Activated T-cell treated with anti-CD3 and anti-CD28 coated beads for 24 hours (primary cell): ENCODE measurements at places on chromosomes 2 and 18.

DNA sequence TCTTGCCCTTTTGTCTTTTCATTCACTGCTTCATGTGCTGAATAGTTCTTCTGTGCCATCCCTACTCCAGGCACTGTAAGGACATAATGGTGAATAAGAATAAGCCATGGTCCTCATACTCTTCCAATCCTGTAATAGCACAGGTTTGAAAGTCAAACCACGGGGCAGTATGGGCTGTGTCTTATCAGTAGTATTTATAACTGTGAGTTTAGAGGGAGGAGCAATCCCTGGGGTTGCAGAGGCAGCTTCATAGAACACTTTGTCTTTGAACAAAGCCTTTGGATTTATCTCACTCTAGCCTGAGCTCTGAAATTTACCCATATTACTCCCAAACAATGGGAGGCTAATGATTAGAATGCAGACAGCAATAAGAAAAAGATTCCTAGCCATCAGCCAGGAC, 30.2 kb upstream of the ALK start:
- DNase-seq, result no peak

DNA sequence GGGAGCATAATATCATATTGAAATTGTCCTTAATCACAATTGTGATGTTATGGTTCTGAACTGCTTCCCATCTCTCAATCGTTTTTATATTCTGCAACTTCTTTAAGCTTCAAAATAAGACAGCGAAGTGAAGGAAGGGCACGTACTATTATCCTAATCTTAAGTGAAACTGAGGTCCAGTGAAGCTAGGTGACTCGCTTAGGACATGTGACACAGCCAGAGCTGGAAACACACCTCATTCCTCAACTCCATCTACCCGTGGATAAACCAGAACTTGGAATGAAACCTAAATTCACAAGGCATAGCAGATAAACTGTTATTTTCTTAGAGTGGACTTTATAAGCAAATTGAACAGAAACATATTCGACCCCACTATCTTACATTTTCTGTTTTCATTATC, 191.2 kb upstream of the PXDN start:
- DNase-seq, result no peak

GRCh38 chr2:177073611-177074010, 139.0 kb upstream of the HNRNPA3 start:
- no peak for DNase-seq

DNA sequence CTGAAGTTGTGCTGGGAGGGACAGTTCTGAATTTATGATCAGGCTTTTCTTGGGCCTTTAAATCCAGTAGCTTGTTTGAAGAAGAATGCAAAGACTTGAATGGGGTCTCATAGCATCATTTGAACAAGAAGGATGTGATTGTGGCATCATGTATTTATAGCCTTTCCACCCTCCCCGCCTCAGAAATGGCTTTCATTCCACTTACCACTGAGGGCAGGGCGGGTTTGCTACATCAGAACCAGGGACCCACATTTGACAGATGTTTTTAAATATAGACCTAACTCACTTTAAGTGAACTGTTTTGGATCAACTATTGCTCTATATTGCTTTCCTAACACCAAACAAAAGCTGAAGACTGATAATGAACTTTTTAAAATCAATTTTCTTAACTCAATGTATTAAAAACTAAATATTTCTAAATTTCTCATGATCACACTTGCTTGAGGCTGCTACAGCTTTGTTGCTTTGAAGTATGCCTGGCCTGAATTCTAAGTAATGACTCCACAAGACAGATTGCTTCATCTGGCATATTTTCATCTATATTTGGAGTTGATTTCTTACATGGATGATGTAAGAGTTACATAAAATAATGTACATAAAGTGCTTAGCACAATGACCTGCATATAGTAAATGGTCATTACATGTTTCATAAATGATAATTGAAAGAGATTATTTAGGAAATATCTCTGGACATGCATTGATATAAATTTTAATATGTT, 1552.9 kb upstream of the SLC39A10 start:
- DNase-seq, result no peak

DNA sequence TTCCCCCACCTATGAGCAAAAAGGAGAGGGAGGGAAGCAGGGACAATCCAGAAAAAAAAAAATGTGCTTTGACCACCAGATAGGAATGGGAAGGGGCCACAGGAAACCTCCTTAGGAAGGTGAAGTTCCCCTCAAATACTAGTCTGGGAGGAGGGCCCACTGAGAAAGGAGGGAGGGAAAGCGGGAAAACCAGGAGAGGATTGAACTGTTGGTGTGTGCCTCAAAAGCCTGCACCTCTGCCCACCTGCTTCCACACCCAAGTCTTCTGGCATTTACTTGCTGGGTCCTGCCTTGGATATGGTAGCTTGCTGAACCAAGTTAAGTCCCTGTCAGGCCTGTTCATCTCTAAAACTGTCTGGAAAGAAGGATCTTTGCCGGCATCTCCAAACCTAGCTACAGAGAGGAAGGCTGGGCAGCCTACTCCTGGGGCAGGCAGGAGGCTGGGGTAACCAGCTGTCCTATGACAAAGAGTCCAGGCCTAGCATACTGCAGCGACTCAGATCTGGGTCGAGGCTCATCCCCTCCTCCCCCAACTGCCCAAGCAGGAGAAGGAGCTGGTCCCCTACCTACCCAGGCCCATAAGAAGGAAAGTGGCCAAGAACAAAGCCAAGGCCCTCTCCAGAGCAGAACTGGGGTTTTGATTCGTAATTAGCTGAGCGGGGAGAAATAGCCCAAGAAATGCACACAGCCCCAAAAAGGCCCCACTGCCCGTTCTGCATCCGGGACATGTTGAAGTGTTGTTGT, 3.0 kb downstream of the EN1 start:
- DNase-seq, result no peak

DNA sequence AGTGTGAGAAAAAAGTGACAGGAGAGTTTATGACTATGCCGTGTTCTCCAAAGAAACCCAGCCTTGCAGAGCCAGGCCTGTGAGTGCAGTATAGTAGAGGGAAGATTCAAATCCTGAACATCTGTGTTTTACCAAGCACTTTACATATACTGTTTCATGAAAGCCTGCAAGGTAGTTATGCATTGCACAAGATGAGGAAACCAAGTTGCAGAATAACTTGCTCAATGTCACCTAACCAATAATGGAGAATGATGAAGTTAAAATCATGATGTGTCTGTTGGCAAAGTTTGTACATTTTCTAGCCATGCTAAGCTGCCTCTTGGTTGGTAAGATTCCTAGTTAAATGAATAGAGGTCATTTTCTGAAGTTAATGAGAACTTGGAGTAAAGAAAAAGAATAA, 29.3 kb downstream of the SYT4 start:
- DNase-seq, result no peak

DNA sequence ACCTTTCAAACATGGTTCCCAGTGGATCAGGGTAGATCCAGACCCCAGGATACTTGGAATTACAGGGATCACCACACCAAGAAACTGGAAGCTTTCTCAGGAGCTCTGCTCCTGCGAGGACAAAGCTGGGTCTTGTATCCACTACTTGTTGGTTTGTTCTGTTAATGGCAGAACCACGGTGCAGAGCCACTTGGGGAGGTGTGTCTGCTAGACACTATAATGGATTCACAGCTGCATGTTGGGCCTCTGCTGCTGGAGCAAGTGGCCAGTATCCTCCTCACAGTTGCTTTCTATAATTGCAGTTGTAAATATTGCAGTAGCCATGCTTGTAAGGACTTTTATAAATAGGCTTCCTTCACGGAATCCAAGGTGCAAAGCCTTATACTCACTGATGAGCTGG, 12.9 kb downstream of the FOSL2 start:
- DNase-seq, result no peak

DNA sequence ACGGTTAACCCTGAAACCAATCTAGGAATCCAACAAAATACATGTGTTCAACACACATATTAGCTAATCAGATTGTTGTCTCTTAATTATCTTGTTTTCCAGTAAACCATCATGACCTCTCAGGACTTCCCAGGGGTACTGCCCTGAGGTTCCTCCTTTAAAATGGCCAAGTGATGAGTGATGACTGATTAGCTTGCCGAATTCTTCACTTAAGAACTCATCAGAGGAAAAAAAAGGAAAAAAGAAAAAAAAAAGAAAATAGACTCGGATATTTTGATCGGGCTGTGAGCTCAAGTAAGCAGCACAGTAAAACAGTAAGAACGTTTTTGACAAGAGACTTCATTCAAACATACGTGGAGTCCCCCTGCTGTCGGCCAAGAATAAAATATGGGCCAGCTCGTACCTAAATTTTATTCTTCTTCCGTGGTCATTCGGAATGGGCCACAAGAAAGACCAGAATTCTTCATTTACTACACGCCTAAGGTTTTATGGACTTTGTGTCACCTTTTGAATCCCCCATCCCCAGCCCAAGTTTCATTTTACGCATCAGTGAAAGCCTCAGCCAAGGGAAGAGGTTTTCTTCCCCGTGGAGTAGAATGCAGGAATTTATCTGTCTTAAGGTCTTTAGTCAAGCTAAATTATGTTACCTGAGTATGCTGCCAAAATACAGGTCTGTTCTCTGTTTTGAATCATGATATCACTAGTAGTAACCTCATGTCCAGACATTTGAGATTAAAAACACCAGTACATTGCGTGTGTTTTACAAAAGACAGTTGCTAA, 40.5 kb downstream of the COLEC12 start:
- no peak for DNase-seq

DNA sequence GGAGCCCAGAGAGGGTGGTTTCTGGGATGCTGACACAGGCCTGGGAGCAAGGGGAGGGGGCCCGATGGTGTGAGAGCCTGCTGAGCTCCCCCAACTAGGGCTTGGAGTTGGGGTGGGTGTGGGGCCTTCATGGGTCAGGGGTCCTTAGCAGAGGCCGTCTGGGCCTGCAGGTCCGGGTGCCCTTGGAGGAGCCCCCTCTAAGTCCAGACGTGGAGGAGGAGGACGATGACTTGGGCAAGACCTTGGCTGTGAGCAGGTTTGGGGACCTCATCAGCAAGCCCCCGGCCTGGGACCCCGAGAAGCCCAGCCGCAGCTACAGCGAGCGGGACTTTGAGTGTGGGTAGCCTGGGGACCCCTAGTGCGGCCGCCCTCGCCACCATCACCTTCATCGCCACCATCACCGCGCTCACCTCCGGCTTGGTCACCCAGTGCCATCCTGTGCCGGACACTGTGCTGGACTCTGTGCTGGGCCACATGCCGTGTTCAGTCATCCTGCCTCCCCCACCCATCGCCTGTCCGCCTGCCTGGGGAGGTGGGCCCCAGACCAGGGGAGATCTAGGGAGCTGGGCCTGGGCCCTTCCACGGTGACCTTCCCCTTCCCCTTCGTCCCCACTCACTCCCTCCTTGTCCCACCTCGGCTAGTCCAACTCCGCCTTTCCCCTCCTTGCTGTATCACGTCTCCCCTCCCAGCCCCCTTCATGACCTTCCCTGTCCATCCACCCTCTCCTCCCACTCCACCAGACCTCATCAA, 980 bp downstream of the SLC4A3 start:
- no peak for DNase-seq

DNA sequence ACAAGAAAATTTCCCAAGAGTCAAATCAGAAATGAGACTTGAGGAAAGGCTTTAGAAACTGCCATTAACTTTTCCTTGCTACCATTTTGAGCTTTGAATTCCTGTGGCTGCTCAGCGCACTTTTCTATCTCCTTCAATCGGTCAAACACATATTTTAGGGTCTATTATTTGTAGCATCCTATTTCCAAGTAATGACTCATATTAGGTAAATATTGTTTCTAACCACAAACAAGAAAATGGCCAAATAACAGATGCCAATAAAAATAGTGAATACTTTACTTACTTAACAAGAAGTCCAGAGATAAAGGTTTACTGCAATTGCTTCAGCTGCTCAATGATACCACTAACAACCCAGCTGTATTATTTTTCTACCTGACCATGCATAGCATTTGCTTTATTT, 29.7 kb upstream of the CCDC178 start:
- DNase-seq, result no peak

DNA sequence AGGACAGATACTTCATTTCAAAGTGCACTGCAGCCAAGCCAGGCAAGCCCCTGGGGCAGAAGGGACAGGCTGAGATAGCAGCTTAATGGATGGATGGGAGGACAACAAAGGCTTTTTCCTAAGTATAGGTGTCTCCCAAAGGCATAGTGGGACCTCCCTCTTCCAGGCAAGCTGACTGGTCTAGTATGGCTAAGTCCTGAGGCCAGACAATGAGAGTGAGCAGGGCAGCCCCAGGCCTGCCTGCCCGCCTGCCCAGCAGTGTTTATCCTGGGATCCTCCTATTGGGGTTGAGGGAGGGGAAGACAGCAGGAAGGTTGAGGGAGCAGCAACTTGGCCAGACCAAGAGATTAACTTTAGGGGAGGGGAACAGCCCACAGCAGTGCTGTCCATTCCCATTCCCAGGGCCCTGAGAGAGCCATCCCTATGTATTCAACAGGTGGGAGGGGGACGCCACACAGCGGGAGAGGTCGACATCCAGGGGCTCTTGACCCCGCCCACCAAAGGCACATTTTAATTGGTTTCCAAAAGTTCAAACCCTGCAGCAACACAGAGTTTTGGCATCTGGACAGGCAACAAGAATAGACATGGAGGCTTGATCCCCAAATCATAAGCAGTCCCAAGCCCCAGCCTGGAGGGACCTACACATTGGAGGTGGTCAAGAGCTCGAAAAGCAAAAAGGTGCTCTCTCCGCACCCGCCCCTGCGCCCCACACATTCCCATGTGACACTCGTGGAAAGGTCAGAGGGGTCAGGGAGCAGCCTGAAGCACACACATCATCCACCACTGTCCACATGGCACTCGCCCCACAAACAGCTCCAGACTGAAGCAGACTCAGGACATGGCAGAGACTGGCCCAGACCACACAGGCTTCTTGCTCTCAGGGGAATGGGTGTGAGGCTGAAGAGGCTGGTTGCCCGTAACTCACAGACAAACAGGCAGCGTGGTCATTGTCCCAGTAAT, 2.9 kb upstream of the SFXN5 start:
- no peak for DNase-seq

DNA sequence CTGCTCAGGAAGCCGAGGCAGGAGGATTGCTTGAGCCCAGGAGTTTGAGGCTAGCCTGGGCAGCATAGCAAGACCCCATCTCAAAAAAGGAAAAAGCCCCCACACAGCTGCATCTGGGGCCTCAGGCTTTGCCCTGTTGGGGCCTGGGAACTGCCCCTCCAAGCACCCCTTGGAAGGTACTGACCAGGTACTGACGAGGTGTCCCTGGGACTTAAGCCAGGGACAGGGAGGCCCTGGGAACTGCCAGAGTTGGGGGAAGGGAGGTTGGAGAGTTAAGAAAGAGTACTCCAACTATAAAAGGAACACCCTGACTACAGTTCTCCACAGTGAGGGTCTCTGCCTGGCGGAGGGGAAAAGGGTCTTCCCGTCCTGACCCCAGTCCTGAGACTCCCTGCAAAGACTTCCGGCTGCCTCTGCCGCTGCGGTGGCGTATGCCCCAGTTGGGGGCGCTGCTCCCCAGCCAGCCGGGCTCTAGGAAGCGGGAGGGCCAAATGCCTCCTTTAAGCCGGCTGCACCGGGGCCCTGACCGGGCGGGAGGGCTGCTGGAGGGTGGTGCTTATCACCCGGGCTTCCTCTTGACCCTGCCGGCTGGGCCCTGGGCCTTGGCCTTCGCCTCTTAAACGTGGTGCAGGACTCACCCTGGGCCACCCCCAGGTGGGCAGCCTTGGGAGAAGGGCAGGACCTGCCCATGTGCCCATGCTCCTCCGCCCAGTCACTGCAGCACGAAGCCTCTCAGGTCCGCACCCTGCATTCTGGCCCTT, 12.8 kb downstream of the SLC30A3 start:
- peak; percentile 24 for DNase-seq
